ENCODE measurements at places on chromosomes 7 and 10. TPM values are rescaled to one million over a fixed set of nuclear protein-coding genes. Genes with fewer than 3 reads are reported as not detected.

Gene GIMAP2
- 6.2 TPM for total RNA-seq

Gene COL17A1
- 0.43 TPM for total RNA-seq

Gene MSMB
- not detected for total RNA-seq

Gene RRP12
- 13.8 TPM for total RNA-seq

Gene DGKB
- total RNA-seq, result 0.38 TPM

Gene FAM25C
- not detected for total RNA-seq

Gene AKR1C2
- 29.7 TPM for total RNA-seq

Gene NME8
- total RNA-seq, result not detected

Gene OR2A42
- total RNA-seq, result not detected

Gene CNNM1
- total RNA-seq, result 0.16 TPM

Gene CFTR
- total RNA-seq, result 0.87 TPM

Gene FEZF1
- not detected for total RNA-seq

Gene HOXA2
- total RNA-seq, result 0.14 TPM

Gene TCF7L2
- total RNA-seq, result 12.4 TPM

Gene CHN2
- 20.2 TPM for total RNA-seq

Gene C10orf53
- total RNA-seq, result not detected

All from Right ventricle myocardium inferior (tissue), 1 donor.